ENCODE measurements at places on chromosomes 5 and 9.

- DNase-seq = no peak
Observed at GRCh38 chr9:35293376-35293964, 131.7 kb downstream of the UNC13B start.

DNA sequence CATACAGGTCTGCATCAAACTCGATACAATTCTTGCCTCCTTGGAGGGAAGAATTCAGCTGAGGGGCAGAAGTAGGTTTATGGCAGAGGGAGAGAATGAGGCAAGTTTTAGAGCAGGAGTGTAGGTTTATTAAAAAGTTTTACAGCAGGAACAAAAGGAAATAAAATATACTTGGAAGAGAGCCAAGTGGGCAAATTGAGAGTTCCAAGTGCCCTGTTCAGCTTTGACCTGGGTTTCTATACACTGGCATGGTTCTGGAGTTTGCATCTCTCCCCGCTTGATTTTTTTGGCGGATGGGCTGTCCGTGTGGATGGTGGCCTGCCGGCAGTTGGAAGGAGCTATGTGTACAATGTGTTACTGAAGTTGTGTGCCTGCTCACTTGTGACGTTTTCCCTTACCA is 116.1 kb downstream of the ALDH1A1 start:
- DNase-seq = no peak

GRCh38 chr5:168468836-168469235 is 17.4 kb upstream of the RARS1 start:
- no peak for DNase-seq

GRCh38 chr5:170508036-170508435 is 4.2 kb downstream of the KCNIP1 start:
- no peak for DNase-seq

GRCh38 chr9:37417252-37417803 is 5.2 kb upstream of the GRHPR start:
- no peak for DNase-seq

- DNase-seq = no peak
Observed at GRCh38 chr5:150553911-150554310, 46.0 kb downstream of the NDST1 start.

- DNase-seq = peak; percentile 67
Observed at GRCh38 chr5:178116143-178116885, 3.0 kb downstream of the N4BP3 start.

DNA sequence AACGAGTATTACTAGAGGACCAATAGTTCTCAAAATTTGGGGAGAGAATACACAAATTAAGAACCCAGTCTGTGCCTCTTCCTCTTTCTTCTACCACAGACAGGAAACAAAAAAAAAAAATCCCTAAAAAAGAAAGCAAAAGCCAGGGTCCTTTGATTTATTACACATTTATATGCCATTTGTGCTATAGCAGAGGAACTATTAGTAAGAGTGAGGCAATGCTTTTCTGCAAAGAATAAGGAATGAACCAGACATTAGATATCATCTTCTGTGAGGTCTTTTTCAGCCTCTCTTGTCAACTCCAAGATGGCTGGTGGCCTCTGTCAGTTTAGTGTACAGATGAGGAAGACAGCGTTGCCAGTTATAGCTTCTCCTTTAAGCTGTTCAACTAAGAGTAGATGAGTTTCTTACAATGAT is 127.6 kb downstream of the RFX3 start:
- peak; percentile 7 for DNase-seq

DNA sequence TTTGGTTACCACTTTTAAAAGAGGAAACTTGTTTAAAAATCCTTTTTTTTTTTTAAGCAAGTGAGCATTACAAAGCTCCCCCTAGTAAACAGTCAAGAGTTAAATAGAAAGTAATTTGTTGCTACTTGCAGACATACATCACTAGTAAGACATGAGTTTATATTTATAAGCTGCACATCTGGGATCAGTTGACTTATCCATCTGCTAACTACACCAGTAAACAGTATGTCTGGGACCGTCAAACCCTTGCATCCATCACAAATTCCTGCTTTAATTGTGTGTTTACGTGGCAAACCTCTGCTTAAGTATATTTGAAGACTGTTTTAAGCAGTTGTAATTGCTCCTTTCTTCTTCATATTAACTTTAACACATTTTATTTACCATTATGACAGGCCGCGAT is 146.8 kb downstream of the EBF1 start:
- DNase-seq = no peak

DNA sequence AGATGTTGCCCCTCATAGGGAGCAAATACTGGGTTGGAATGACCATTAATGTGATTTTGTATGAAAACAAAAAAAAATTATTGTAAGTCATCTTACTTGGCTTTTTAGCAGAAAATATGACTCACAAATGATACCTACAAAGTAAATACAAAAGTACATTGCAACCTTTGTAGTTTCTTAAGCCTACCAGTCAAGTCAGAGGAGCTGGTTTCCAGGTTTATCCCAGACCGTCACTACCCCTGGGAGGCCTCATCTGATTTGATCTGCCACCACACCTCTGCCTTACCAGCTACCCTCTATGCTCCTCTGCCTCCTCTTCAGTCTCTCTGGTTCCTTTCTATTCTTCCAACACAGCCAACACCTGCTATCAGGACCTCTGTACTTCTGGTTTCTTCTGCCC is 349.9 kb upstream of the CCNH start:
- DNase-seq = no peak

DNA sequence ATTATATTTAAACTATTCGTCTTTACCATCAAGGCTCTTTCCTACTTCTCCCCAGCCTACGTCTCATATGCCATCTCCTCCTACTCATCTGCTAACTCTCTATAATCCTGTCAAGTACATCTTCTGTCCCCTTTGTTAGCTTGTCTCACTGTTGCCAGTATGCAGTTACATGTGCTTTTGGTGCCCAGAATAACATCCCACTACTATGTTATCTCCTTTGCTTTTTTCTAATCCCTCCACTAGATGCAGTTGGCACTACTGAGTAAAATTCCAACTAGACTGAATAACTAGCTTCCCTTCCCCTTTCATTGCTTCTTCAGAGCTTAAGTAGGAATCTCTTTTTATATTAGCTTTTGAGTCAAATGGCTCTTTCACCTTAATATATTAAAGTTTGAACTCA is 3.0 kb upstream of the ARRDC3 start:
- DNase-seq = no peak

- DNase-seq = no peak
Observed at GRCh38 chr9:134602547-134603362, 38.8 kb upstream of the COL5A1 start.

- no peak for DNase-seq
Observed at GRCh38 chr9:127907867-127908659, 8.7 kb upstream of the ST6GALNAC6 start.

GRCh38 chr5:159450417-159450816 is 120.1 kb upstream of the IL12B start:
- no peak for DNase-seq

DNA sequence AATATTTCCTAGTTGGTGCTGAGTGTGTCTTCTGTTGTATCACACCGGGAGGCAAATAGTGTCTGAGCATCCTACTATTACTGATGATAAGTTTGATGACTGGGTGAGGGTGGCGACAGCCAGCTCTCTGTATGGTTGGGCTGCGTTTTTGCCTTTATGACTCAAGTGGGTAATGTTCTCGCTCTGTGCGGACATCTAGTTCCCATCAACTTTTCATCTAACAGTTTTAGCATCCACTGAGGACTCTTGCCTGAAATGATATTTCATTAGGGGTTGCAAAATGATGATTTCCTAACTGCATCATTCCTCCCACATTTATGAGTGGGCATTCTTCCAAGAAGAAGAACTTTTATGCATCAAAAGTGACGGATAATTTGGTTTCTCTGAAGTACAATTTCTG is 26.5 kb downstream of the HMCN2 start:
- no peak for DNase-seq

GRCh38 chr5:57900381-57900944 is 417.9 kb upstream of the ACTBL2 start:
- no peak for DNase-seq

DNA sequence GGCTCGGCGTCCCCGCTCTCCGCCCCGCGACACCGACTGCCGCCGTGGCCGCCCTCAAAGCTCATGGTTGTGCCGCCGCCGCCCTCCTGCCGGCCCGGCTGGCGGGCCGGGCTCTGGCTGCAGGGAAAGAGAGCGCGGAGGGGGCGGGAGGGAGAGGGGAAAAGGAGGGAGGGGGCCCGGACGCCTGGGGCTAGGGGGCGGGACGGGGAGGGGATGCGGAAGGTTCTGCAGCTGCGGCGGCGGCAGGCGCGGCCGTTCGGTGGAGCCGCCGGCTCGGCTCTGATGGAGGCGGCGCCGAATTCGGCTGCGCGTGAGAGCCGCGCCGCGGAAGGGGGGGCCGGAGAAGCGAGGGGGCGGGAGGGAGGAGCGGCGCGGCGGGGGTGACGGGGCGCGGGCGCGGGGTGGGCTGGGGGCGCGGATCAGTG is at the start of gene MARCHF11:
Gene MARCHF11 (minus strand): TSS at position 281 of the 425 bp plus-strand sequence. CDS start 216 bp downstream, at position 65.
- DNase-seq = no peak

DNA sequence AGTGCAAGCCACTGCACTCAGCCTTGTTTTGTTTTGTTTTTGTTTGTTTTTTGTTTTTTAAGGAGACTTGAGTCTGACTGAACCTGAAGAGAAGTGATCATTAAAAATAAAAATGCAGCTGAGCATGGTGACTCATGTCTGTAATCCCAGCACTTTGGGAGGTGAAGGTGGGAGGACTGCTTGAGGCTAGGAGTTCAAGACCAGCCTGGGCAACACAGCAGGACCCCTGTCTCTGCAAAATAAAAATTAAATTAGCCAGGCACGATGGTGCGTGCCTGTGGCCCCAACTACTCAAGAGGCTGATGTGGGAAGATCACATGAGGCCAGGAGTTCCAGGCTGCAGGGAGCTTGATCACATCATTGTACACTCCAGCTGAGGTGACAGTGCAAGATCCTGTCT is 6.2 kb downstream of the SLC1A1 start:
- no peak for DNase-seq

- no peak for DNase-seq
Observed at GRCh38 chr5:140967226-140967893, 1.1 kb downstream of the PCDHAC2 start.

DNA sequence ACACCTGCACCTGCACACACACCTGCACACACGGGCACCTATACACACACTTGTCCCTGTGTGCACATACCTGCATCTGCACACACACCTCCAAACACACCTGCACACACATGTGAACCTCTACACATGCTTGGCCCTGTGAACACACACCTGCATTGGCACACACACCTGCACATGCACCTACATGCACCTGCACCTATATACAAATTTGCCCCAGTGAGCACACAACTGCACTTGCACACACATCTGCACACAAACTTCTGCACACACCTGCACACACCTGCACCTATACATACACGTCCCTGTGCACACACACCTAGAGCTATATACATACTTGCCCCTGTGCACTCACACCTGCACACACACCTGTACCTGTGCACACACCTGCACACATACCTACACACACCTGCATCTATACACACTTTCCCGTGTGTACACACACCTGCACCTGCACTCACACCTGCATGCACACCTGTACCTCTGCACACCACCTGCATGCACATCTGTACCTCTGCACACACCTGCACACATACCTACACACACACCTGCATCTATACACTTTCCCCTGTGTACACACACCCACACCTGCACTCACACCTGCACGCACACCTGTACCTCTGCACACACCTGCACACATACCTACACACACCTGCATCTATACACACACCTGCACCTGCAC is 21.5 kb upstream of the LPCAT1 start:
- no peak for DNase-seq

DNA sequence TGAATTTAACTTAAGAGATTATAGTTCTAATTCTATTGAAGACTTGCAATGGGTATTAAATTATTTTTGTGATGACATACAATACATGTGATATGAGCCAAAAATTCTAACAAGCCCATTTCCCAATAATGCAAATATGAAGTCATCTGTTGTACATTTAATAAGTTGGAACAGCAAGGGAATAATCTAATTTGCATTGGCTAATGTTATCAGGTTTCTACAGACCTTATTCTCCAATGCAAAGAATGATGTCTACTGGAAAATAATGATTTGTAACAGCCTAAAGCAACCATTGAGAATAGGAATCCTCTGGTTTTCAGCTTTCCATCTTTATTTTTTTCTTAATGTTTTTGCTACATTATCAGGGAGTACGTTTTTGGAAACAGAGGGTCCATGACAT is 89.1 kb upstream of the MINAR2 start:
- no peak for DNase-seq

DNA sequence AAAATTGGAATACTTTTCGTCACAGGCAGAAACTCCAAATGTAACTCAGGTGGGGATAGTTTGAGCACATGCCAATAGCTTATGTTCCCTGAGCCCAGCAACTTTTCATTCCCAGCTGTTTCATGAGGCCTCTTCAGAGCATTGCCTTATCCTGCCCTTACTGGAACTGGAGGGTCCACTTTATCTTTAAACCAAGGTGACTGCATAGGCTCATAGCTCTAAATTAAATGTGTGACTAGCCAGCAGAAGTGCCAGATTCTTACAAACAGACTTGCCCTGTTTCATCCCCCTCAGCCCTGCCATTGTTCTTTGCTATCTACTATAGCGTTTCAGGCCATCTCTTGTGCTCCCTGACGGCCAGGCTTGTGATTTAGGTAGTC is 8.1 kb upstream of the LCP2 start:
- DNase-seq = no peak

DNA sequence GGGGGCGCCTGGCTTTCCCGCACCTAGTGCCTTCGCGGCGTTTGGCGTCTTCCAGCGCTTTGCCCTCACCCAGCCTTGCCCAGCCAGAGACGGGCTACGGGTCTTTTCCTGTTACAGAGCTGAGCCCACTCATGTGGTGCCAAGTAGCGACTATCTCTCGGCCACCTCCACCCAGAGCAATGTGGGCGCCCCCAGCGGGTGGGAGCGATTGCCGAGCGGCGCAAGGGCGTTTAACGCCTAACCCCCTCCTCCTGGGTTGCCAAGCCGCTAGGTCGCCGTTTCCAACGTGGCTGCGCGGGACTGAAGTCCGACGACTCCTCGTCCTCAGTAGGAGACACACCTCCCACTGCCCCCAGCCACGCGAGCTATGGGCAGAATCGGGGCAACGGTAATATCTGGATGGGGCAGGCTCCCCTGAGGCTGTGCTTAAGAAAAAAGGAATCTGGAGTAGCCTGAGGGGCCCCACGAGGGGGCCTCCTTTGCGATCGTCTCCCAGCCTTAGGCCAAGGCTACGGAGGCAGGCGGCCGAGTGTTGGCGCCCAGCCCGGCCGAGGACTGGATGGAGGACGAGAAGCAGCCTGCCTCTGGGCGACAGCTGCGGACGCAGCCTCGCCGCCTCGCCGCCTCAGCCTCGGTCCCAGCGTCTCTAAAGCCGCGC is 5.8 kb downstream of the TLX3 start:
- no peak for DNase-seq

DNA sequence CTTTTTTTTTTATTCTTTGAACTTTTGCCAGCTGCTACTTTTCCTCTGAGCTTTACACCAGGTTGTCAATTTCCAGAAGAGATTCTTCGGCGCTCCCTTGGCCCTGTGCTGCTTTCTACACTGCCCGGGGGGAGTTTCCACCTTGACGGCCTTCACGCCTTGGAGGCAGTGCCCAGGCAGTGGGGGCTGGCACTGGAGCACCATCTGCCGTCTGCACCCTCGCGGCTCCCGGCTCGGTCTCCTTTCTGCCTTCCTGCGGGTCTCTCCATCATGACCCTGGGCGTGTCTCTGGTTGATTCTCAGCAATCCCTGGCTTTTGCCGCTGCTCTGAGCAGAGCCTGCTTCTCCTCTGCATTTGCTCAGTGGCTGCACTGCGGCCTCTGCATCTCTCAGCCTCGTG is 2.9 kb downstream of the SLC6A18 start:
- DNase-seq = no peak

Measured in germinal center (tissue), 1 donor.